ENCODE measurements at places on chromosomes 4 and X. TPM values are rescaled to one million over a fixed set of nuclear protein-coding genes. Genes with fewer than 3 reads are reported as not detected.
A peak's percentile ranks its signal among the peaks of the same experiment; 100 is the strongest.

DNA sequence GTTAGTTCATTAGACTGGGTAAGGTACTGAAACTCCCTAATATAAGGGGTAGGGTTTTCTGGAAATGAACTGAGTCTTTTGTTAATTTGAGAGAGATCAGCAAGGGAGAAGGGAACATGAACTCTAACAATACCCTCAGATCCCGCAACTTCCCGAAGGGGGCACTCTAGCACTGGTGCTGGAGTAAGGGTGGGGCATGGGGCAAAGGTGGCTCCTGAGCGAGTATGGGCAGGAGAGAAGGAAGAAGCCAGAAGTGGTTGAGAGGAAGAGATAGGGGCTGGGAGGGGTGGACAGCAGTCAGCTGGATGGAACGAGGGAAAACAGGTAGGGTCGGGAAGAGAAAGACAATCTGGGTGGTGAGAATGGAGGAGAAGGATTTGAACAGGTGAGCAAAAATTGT, 183.2 kb upstream of the MAGEE2 start:
- no peak for DNase-seq

DNA sequence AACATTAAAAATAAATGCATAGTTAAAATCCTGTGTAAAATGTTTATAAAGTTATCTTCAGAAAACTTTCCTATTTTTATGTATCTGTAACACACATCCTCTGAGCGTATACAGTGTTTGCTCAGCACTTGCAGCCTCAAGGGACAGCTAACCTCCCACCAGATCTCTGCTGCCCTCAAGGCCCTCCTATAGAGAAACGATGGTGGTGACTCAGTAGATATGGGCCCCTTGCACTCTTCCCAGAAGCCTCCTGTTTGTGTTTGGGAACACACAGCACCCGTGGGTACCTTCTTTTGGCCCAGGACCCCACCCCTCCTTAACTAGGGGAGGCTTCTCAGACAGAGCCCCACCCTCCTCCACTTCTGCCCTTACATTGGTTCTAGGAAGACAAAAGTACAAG, 26.7 kb downstream of the PJA1 start:
- DNase-seq = no peak

DNA sequence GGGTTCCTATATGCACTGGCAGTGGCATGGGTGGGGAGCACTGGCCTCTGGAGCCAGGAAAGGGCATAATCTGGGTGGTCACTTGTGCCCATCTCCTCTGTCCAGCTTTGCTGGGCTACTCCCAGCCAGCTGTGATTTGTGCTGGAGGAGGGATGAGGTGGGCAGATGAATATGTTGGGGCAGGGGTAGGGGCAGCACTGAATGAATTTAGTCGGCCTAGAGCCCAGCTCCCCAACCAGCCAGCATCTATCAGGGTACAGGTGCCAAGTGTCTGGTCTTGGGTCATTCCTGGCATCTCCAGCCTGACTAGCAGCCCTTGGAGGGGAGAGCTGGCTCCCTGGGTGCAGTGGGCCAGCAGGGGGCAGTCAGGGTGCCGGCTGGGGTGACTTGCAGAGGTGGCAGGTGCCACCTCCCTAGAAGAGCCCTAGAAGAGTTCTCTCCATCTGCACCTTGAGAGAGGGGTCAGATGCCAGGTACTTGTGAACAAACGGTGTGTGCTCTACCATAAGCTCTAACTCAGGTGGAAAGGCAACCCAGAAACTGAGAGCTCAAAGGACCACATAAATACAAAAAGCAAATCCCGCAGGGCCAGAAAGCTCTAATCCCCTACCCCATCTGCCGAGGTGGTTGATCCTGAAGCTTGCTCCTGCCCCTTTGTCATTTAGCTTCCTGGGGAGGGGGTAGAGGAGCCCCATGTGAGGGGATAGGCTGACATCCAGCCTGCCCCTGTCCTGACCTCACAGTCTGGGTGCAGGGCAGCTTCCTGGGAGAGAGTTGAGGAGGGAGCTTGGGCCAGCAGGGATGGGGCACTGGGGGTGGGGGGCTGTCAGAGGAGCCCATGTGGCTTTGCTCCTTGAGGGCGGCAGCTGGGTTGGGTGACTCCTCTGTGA, 2.2 kb downstream of the SORCS2 start:
- peak; percentile 76 for DNase-seq

- no peak for DNase-seq
Observed at GRCh38 chr4:40890764-40891163, 141.0 kb downstream of the NSUN7 start.

DNA sequence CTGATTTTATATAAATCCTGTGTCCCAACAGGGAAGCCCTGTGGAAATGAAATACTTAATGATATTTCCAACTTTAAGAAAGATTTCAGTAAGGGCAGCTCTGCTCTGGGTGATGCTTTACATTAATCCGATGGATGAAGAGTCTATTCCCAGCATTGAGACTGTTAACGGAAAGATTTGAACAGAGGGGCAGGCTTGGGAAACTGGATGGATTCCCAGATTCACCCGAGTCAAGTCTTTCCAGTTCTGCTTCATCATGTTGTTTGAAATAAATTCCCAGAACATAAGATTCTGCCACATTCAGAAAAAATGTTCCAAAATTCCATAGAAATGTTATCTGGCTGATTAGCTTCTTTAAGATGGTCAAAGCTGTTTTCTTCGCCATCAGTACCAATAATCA, 246.0 kb downstream of the FBXW7 start:
- DNase-seq = no peak

GAGE12F gene
- total RNA-seq = not detected

DNA sequence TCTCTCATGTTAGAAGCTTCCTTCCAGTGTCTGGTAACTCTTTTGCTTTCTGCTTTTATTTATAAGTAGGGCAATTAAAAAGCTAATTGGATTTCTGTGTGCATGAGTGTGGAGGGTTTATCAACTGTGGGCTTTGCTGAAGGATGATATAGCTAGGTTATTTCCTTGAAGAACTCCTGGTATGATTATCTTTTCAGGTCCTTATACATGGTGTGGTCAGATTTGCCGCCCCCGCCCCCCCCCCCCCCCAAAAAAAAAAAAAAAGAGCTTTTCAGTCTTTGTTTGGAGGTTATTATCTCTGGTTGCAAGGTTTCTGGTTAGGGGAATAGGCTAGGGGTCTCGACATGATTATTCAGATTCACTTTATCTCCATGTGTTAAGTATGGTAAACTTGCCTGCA, 35.9 kb downstream of the MOB1B start:
- DNase-seq = no peak

DNA sequence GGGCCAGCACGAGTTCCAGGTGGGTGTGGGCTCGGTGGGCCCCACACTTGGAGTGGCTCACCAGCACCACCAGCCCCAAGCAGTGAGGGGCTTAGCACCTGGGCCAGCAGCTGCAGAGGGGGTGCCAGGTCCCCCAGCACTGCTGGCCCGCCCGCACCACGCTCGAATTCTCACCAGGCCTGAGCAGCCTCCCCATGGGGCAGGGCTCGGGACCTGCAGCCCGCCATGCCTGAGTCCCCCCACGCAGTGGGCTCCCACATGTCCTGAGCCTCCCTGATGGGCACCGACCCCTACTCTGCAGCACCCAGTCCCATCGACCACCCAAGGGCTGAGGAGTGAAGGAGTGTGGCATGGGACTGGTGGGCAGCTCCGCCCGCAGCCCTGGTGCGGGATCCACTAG, 593.4 kb downstream of the GABRG1 start:
- DNase-seq = peak; percentile 65

GRCh38 chr4:23305026-23305425, 584.8 kb downstream of the PPARGC1A start:
- DNase-seq = no peak

MAGEB17 gene
- total RNA-seq = not detected

GRCh38 chr4:94968493-94968892, 210.7 kb downstream of the BMPR1B start:
- no peak for DNase-seq

FRMD7 gene
- total RNA-seq = 0.19 TPM

GRCh38 chrX:56232221-56233082, at the start of gene KLF8:
KLF8 (plus strand) TSS chrX:56232356; CDS start chrX:56233335, 979 bp downstream.
- peak; percentile 81 for DNase-seq

DNA sequence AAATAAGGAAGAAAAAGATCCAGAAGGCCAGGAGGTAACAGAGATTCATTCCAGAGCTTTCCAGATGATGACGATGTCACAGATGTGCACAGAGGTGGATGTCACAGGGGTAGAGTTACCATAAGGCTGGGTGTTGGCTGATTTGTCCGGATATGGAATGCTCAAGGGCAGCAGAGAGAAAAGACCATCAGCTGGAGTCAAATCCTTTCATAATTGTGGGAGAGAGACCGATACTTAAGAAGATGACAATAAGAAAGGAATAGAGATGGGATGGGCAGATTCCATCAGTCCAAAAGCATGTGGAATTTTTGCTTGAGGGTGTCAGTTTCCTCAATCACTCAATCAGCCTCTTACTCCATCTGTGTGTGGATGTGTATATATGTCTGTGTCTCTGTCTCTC, 150.4 kb downstream of the CENPC start:
- DNase-seq = no peak

MAPK10 gene
- 13.6 TPM for total RNA-seq

GRCh38 chrX:38375891-38376290, 23.5 kb downstream of the OTC start:
- DNase-seq = no peak
